ENCODE measurements at places on chromosomes 5 and 9.

GRCh38 chr5:174419540-174420132 is 304.7 kb upstream of the MSX2 start:
- ATAC-seq = peak; percentile 64

- ATAC-seq = no peak
Measured at GRCh38 chr9:22203371-22204138, 194.4 kb upstream of the CDKN2B start.

DNA sequence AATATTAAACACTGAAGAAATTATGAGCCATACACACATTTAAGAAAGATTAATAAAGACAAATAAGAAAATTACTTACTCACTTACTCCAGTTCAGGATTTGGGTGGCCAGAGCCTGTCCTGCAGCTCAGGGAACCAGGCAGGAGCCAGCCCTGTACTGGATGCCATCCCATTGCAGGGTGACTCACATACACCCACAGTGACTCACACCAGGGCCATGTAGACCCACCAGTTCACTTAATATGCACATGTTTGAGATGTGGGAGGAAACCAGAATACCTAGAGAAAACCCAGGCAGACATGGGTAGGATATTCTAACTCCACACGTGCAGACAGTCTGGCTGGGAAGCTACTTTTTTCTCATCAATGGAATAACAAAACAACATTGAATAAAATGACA is 49.6 kb upstream of the ADRB2 start:
- no peak for ATAC-seq

DNA sequence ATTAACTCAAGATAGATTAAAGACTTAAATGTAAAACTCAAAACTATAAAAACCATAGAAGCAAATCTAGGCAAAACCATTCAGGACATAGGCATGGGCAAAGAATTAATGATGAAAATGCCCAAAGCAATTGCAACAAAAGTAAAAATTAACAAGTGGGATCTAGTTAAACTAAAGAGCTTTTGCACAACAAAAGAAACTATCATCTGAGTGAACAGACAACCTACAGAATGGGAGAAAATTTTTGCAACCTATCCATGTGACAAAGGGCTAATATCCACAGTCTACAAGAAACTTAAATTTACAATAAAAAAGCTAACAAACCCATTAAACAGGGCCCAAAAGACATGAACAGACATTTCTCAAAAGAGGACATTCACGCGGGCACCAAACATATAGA is 34.4 kb upstream of the ZFAND5 start:
- ATAC-seq = no peak

- ATAC-seq = no peak
Measured at GRCh38 chr5:145803112-145804004, 31.8 kb downstream of the PRELID2 start.

GRCh38 chr9:109519366-109519765 is 21.3 kb upstream of the PTPN3 start:
- ATAC-seq = no peak
